IPS DF 6.9 (cell line): ENCODE measurements at places on chromosomes 1 and 21.

DNA sequence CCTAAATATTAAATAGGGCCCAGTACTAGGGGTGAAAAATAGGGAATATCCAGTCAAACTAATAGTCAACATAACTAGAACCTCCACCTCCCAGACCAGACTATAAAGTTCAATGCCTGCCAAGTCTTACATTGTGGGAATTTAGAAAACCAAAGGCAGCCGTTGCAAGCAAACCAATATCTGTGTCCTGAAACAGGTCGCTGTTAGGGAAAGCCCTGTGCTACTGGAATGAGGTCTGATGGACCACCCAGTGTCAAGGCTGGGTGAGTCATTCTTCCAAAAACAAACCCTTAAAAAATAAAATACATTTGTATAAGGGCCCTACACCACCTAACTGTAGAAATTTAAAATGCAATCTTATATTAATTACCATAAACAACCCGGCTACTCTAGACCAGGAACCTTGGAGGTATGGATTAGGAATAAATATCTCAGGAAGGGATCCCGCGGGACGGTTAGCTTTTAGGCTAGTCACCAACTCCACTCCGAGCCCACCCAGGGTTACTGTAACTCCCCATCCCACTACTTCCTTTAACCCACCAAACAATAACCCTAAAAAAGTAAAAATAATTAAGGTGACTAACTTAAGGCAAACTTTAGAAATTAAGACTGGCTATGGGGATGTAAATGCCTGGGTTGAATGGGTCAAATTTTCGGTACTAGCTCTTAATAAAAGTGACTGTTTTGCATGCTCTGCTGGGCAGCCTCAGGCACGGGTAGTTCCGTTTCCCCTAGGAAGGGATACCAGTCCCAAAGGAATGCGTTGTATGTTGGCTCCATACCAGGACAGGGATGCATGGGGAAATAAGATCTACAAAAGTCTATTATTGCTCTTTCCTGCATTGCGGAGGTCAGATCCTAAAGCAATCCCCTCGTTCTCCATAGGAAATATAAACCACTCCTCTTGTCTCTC is 65.4 kb upstream of the TLR5 start:
- DNase-seq = no peak

DNA sequence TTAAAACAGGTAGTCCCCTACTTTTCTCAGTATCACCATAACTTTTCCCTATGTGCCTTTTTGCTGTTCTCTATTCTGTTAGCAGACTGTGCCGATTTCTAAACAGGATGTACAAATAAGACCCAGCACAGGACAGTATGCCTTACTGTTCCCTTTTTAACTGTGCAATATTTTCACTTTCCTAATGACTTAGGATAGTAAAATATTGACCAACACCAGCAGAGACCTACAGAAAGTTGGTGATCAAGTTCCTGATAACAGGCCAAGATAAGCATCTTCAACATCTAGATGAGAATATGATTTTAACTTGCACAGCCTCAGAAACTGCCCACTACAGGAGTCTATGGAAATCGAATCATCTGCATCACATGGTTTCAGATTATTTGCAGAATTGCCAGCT is 42.0 kb downstream of the ADSS2 start:
- no peak for DNase-seq

DNA sequence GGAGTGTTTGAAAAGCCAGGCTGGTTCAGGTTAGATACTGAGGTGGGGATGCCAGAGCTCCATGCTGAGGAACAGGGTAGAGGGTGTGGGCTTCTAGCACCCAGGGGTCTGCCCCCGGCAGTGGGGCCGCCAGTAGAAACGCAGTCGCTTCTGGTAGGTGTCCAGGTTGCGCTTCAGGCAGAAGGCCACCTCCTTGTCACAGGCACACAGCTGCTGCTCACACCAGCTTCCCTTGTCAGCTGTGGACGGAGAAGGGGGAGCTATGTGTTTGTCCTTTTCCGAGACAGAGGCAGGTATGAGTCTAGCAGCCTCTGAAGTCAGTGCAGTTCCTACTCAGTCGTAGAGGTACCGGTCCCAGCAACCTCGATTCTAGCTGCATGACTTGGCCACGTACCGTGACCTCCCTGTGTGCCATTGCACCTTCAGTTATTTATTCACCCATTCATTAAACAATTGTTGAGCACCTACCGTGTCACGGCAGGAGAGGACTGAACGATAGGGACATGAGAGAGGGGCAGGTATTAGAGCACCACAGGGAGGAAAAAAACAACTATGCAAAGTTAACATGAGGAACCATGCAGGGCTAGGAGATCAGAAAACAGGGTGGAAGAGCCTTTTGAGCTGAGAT is 5.2 kb downstream of the PLA2G2D start:
- no peak for DNase-seq

DNA sequence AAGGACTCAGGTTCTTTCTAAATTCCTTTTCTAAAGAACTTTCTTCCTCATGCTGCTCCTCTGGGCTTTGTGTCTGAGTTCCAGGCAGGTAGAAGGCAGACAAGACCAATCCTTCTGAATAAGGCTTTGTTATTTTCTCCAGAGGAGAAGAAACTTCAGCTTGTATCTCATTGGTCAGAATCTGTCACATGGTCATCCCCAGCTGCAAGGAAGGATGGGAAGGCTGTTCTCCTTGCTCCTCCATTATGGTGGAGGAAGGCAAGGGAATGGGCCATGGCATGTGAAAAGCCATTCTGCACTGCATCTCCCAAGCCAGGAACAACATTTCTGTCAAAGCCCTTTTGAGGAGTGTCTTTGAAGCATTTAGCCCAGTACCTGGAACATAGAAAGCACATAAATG is 50.6 kb upstream of the NTPCR start:
- no peak for DNase-seq

DNA sequence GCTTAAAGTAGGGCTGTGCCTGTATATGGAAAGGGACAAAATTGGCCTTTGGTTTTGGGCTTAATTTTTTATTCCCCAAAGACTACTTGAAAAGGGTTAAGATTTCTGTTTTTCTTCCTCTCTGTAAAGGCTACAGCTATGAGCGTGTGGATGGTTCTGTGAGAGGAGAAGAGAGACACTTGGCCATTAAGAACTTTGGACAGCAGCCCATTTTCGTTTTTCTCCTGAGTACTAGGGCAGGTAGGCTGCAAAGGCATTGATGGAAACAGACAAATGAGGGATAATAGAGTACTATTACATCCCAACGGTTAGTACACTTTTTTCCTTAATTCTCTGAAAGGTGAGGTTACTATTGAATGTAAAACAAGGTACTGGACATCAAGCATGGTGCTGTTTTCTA is 29.6 kb downstream of the CHD1L start:
- DNase-seq = no peak

- no peak for DNase-seq
Measured at GRCh38 chr1:16162163-16162822, 6.4 kb upstream of the EPHA2 start.

DNA sequence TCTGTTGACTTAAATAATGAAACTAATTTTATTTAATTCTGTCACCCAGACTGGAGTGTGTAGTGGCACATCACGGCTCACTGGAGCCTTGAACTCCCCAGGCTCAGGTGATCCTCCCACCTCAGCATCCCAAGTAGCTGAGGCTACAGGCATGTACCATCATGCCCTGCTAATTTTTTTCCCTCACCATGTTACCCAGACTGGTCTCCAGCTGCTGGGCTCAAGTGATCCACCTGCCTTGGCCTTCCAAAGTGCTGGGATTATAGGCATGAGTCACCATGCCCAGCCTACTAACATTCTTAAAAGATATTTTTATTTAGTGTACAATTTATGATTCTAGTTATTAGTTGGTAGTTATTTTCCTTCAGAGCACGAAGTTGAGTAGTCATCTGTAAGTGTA is 49.5 kb downstream of the NRDC start:
- DNase-seq = no peak

GRCh38 chr1:93804412-93804811 is 74.6 kb downstream of the DNTTIP2 start:
- DNase-seq = no peak

DNA sequence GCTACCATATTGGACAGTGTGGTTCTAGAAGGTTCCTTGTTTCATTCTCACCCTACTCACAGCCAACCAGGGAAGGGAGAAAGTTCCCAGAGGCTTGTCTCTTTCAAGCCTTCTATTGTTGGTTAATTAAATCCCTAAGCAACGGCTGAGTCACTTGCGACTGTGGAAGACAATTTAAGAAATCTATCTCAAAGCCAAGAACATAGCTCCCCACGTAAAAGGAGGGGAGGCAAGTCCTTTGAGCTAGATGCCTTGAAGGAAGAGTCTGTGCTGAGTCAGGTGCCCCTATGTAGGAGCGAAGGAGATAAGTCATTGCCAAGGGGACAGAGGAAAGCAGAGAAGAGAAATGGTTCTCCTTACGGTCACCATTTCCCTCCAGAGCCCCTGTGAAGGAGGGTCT is 79.4 kb upstream of the PPP2R5A start:
- DNase-seq = no peak

DNA sequence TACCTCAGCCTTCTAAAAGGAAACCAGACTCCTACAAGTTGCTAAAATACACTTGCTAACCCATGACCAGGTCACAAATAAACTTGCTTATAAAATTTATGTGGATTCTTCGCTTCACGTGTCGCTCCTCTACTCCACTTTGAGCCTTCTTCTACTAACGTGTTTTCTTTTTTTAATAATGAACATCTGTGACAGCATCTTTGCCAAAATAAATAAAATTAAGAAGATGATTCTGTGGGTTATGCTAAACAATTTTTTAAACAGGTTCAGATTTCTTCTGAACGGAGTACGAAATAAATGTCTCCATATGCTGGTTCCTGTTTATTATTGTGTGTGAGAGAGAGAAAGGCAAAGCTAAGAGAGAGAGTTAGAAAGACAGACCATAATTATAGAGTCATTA is 735.8 kb downstream of the LTN1 start:
- no peak for DNase-seq

- no peak for DNase-seq
Measured at GRCh38 chr1:74530892-74531291, 18.5 kb upstream of the LRRC53 start.

- DNase-seq = no peak
Measured at GRCh38 chr1:214116258-214116657, 128.5 kb downstream of the PROX1 start.

DNA sequence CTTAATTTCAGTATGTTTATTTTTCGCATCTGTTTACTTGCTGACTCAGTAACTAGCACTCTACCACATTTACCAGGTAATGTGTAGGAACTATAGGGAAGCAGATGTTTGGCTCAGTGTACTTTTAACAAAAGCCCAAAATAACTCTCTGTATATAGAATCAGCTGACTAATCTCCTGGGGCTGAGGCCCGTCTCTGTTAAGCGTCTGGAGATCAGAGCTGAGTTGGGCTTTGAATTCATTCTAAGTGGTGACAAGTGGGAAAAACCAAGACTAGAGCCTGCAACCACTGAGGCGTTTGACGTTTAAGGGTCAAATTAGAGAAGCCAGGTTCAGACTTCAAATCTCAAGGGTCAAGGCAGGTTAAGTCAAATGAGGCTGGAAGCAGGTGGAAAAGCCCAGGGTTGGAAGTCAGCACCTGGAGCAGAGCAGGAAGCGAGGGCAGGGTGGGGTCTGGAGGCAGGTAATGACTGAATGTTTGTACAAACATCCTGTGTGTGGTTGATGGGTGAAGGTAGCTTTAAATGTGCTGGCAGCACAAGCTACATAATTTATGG is 56.8 kb upstream of the LYST start:
- DNase-seq = no peak

- no peak for DNase-seq
Measured at GRCh38 chr1:106688446-106688845, 368.0 kb upstream of the PRMT6 start.

DNA sequence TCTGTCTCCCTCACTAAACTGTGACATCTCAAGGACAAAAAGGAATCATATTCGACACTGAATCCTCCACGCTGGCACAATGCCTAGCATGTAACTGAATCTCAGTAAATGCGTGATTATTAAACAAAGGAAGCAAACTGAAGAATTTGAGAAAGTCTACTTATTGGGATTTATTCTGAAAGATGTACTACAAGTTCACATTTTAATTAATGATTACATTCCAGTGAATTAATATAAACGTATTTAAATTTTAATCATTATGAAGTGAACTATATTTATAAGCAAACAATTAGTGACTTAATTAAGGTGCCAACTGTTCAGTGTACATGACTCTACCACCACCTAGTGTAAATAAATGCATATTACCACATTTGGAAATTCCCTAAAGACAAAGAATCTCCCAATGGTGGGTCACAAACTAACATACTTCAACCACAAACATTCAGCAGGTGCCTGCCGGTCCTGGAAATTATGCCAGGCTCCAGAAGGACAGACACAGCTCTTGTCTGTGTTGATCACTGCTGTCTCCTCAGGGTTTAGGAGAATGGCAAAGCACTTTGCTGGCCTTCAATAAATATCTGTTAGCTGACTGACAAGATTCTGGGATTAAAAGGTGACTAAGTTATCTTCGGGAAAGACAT is 56.3 kb downstream of the SMYD3 start:
- no peak for DNase-seq

DNA sequence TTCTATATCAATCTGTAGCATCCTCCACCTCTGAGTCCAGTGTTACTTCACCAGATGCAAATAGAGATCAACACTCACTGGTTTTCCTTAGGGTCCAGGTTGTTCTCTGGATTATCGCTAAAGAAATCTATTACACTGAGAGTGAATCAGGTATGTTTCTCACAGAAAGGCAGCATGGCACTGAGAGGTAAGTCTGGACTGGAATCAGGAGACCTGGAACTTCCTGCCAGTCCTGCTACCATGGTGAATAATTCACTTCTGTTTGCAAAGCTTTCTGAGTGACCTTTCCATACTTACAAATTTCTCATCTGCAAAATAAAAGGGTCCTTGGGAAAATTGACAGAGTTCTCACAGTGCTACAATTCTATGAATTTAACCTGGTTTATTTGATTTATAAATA is 1583.3 kb downstream of the MRPL39 start:
- no peak for DNase-seq

GRCh38 chr1:116015679-116016078 is 39.4 kb downstream of the SLC22A15 start:
- no peak for DNase-seq

DNA sequence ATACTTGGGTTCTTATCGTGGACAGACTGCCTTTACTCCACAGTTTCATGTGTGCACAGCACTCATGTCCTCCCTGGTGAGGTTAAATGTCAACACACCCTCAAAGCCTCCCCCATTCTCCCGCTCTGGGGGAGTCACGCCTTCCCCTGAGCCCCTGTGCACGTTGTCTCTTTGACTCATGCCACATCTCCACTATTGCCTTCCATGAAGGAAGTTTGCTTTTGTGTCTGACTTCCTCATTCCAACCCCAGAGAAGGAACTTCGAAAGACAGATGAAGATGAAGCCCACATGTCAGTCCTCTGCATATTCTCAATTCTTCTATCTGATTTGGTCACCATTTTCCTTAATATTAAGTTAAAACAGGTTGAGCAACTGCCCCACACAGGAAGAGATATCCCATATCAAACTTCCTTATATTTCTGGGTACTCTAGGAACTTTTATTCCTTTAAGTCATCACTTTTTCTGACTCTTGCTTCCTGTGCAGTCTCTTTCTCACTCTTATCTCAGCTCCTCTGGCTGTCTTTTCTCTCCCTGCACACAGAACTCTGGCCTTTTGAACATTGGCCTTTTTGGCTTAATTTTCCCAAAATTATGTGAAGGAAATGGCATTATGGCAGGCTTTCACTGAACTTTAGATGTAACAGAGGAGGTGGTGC is 41.5 kb downstream of the C4BPA start:
- DNase-seq = no peak

- DNase-seq = no peak
Measured at GRCh38 chr1:30104551-30104950, 618.8 kb downstream of the MATN1 start.
